ENCODE measurements at places on chromosomes 7 and 10.

GRCh38 chr7:46080595-46081159, 159.6 kb upstream of the IGFBP3 start:
- DNase-seq = no peak

DNA sequence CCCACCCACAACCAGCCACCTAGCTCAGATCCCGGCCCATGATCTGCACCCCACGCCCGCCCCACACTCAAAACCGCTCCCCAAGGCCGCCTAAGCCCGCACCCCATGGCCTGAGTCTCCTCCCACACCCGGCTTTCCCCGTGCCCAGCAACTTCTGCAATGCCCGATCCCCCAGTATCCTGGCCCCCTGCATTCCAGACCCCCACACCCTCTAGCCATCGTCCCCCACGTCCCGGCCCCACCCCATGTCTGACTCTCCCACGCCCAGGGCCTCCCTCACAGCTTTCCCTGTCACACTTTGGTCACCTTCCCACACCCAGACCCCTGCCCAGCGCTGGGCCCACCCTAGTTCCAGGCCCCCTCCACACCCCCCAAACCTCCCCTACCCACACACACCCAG, 20.1 kb upstream of the FXYD4 start:
- no peak for DNase-seq

- DNase-seq = no peak
These were observed 60.6 kb upstream of the VKORC1L1 start for GRCh38 chr7:65812281-65812680.

- DNase-seq = no peak
These were observed 3.3 kb downstream of the EGR2 start for GRCh38 chr10:62812672-62813439.

DNA sequence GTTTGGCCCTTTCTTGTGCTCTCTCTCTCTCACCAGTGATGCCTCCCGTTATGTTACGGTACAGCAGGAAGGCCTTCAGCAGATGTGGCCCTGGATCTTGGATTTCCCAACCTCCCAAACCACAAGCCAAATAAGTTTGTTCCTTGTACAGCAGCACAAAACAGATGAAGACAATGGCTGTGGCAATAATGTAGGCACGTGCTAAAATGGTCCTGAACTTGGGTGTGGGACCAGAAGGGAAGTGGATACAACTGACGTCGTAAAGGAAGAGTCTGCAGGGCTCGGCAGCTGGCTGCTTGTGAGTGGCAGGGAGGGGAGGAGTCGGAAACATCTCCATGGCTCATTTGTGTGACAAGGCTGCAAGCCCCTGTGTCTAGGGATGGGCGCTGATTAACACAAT, 26.8 kb downstream of the PROSER2 start:
- DNase-seq = no peak

- no peak for DNase-seq
These were observed 99.8 kb downstream of the SEPTIN7 start for GRCh38 chr7:35900651-35901050.

DNA sequence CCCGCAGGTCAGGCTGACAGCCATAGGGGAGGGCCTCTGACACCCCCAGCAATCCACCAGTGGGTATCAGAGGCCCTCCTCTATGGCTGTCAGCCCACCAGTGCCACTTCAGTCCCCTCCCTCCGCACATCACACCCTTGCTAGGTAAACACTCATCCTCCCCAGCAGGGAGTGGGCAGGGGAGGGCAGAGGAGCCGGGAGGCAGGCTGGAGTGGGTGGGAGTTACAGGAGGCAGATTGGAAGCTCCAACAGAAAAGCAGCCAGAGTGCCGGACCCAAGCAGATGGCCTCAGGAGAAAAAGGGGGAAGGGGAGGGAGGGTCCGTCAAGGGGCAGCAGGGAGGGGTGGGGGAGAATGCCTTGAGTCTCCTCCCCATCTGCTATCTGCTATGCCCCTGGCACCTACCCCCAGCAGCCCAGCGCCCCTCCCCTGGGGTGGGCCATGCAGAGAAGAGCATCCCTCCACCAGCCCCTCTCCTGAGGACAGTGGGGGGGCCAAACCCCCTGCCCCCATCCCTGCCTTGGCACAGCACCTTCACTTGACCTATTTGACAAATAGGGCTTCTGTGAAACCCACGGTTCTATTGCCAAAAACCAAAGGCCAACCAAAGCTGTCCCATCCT, 2.4 kb downstream of the RASGEF1A start:
- DNase-seq = no peak

DNA sequence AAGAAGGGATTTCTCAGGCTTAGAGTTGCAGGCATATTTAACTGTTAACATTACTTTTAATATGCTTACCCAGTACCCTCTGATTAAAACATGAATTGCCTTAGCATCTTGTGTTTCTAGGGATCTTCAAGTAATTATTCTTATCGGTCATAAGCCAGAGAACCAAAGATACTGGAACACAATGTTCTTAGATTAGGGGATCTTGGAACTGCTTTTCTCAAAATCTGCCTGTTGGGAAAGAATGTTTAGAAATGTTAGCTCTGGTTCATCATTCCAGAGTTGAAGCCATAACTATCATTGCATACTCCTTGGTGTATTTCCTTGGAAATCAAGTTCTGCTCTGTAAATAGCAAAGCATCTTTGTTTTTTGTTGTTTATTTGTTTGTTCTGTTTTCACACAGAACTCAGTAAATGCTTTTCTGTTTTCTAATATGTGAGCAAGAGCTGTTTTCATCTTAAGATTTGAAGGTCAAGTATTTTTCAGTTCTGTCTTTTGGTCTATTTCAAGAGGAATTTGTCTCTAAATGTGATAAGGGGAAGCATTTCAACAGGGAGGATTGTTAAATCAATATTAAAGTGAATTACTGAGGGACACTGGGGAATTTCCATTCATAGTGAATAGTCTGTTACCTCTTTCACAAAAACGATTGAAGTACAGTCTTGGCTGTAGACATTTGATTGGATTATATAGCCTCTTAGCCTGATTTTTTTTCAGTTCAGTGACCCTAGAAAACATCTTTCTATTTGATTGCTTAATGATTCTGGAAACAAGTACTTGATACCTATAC, 103.2 kb upstream of the CYP26C1 start:
- DNase-seq = no peak

DNA sequence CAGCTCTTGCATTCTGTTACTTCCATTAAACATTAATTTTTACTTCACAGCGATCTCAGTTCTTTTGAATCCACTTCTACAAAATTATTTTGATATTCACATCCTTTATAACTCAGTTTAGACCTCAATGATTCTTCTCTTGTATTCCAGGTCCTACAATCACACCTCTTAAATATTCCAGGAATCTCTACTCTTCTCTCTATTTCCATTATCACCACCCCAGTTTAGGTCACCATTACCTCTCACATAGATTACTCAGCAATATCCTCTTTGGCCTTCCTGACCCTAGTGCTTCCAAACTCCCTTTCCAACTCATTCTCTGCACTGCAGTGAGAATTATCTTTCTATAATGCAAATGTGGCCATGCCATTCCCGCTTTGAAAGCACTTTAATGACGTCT, 27.1 kb upstream of the GPR37 start:
- no peak for DNase-seq

DNA sequence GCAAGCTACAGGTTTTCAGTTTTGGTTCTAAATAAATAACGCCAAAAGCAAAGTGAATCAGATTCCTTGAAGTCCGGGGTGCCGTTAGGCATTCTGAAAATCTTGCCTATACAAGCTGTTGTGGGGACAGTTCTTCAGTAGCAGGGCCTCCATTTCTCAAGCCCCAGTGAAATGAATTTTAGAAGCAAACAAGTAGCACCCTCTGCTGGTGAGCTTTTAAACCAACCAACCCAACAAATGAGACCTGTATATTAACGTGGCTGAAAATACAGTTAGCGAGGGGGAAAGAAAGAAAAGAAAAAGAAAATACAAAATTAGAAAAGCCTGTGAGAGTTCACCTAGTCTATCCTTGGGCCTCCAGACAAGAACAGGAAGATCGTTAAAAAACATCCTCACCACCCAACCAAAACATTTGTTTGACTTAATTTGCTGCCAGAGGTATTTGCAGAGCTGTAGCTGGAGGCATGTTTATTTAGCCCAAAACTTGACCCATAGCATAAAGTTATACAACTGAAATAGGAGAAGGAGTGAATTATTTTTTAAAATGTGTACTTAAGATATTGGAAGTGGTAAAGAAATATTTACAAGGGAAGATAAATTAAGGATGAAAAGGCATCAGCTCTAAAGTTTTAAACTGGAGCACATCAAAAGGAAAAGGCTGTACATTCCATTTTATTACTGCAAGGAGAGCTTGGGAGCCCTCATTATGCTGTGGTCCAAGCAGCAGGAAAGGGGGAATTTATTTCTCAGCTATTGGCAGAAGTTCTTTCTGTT, 98.9 kb downstream of the DYNC1I1 start:
- peak; percentile 80 for DNase-seq

DNA sequence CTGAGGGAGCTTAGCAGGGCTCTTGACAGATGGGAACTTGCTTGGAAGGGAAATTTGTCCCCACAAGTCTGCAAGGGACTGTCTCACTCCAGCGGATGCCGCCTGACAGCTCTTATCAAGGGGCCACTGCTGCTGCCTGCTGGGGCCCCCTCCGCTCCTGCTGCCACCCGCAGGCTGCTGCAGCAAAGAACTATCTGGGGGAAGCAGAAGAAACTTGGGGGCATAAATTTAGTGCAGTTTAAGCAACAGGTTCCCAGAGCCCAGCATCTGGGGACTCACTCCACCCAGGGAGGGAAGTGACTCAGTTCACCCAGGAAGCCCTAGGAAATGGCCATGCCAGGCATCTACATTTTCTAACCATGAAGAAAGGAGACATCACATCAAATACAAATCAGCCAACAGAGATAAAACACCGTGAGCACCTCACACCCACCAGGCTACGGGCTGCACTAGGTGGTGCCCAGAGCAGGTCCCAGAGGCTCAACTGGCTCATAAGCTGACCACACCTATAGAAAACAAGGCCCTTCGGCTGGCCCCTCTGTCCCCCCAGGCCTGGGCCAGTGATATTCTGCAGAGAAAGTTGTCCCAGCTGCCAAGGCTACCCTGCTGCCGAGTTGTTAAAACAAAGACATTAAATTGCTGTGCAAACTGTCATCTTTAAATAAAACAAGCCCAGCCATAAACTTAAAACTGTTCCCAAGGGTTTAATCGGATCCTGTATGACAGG, 3.7 kb downstream of the RGS10 start:
- DNase-seq = no peak

GRCh38 chr10:130250127-130250526, 113.9 kb downstream of the GLRX3 start:
- DNase-seq = no peak

DNA sequence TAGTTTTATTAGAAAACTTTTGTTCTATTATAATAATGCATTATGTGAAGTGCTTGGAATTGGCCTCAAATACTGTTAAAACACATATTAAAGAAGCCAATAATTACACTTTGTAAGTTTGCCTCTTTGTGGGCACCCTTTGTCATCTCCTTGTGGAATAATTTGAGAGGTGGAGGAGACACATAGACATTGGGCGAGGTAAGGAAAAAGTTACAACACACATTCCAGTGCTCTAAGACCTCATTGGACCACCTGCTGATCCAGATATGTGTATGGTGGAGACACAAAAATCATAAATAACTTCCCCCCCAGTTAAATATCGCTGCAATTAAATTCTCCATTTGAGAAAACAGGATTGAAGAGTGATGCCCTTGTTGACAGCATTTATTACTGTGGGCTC, 511.8 kb downstream of the GFRA1 start:
- no peak for DNase-seq
